ENCODE measurements at places on chromosomes 5 and 9. TPM values are rescaled to one million over a fixed set of nuclear protein-coding genes. Genes with fewer than 3 reads are reported as not detected.

DNA sequence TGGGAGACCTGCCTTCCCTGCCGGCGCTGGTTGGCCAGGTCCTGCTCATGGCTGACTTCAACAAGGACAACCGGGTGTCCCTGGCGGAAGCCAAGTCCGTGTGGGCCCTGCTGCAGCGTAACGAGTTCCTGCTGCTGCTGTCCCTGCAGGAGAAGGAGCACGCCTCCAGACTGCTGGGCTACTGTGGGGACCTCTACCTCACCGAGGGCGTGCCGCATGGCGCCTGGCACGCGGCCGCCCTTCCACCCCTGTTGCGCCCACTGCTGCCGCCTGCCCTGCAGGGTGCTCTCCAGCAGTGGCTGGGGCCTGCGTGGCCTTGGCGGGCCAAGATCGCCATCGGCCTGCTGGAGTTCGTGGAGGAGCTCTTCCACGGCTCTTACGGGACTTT is 10.6 kb downstream of the DIPK1B start:
- DNase-seq: no peak
- H3K36me3 ChIP-seq: peaks cover 50% of the 10 kb centered on the region
- H3K27ac ChIP-seq: no peak overlapping the region
- H3K4me3 ChIP-seq: no peak overlapping the region

DNA sequence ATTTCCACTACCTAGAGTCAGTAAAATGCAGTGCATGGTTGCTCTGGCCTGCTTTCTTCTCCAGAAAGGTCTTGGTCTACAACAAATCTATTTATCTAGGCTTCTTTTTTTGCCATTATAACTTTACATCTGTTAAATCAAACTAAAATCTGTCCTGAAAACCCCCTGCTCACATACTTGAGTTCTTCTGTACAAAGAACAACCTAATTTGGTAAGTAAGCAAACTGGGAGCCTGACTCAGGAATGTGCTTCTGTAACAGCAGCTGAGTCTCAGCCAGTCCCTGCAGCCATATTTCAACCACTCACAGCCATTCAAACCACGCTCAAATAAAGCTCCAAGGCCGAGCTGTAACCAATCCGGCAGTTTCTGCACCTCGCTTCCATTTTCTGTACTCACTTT is 95.8 kb downstream of the PLPP1 start:
- no peaks in the 10 kb centered on the region for H3K27me3 ChIP-seq
- H3K4me3 ChIP-seq: no peak overlapping the region
- DNase-seq: no peak
- H3K4me1 ChIP-seq: no peaks in the 10 kb centered on the region
- H3K36me3 ChIP-seq: no peaks in the 10 kb centered on the region

DNA sequence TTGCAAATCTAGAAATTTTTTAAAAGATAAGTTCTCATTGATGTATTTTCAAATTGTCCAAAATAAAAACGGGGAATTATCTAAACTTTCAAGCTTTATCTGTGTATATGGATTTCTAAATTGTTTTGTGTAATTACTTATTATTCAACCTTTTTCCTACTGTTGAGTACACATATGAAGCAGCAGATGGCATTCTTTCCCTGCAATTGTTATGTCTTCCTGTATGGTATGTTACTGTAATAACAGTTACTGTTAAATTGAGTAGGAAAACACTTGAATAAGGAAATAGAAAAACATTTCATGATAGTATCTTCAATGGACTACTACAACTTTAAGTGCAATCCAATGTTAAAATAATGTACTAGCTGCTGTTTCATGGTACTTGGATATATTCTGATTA is 124.8 kb downstream of the RANBP17 start:
- H3K36me3 ChIP-seq: no peaks in the 10 kb centered on the region
- DNase-seq: no peak
- H3K4me3 ChIP-seq: no peak overlapping the region
- no peaks in the 10 kb centered on the region for H3K27me3 ChIP-seq
- no peaks in the 10 kb centered on the region for H3K4me1 ChIP-seq
- H3K27ac ChIP-seq: no peak overlapping the region

DNA sequence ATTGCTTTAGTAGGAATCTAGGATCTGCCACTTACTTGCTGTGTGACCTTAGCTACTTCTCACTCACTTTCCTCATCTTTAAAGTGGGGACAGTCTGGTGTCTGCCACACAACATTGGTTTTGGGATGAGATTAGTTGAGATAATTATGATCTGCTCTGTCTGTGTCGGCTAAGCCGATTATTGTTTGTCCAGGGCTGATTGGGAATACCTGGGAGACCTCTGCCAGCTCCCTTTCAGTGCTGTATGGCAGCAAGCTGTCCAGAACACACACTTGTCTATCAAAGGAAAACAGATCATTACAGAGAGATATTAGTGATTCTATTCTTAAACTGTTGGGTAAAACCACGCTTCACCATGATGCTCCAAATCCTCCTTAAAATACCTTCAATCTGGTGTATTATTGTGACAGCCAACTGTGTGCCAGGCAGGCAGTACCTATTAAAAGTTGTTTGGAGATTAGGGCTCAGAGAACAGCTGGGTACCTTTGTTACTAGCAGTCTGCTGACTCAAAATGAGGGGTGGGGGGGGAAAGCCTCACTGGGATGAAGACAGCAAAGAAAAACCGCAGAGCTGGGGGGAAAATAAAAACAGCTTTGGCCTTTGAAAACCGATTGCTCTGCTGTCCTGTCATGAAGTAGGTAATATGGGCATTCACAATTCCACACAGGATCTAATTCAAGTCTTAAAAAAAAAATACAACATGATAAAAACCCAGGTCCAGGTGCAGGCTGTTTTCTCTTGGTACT is 458.4 kb upstream of the C9orf72 start:
- H3K27me3 ChIP-seq: no peaks in the 10 kb centered on the region
- DNase-seq: no peak
- no peak overlapping the region for H3K4me3 ChIP-seq
- H3K27ac ChIP-seq: no peak overlapping the region

- peaks cover 53% of the 10 kb centered on the region for H3K4me1 ChIP-seq
- no peak overlapping the region for H3K27ac ChIP-seq
- no peaks in the 10 kb centered on the region for H3K36me3 ChIP-seq
- peak overlapping the region; percentile 78 for H3K4me3 ChIP-seq
Observed at GRCh38 chr5:93579692-93580062, 1.3 kb downstream of the NR2F1-AS1 start.

Gene SCGB3A1
- not detected for total RNA-seq

Gene OR13C3
- not detected for total RNA-seq
